ENCODE measurements at places on chromosomes 5 and 9. TPM values are rescaled to one million over a fixed set of nuclear protein-coding genes. Genes with fewer than 3 reads are reported as not detected.

TMEM174 gene
- not detected for total RNA-seq

SH3RF2 gene
- total RNA-seq, result 1.5 TPM

FKBP15 gene
- total RNA-seq, result 17.5 TPM

PSAT1 gene
- total RNA-seq, result 31.3 TPM

ERCC8 gene
- total RNA-seq, result 18.6 TPM

PCDHGA7 gene
- total RNA-seq, result 3.7 TPM

SH3TC2 gene
- 4.4 TPM for total RNA-seq

CDC42SE2 gene
- 27.3 TPM for total RNA-seq

DIRAS2 gene
- not detected for total RNA-seq

NRARP gene
- total RNA-seq, result 0.28 TPM

S1PR3 gene
- total RNA-seq, result 26.8 TPM

LRRC19 gene
- not detected for total RNA-seq

RAB3C gene
- not detected for total RNA-seq

DCTN3 gene
- 79.2 TPM for total RNA-seq

TMEM232 gene
- total RNA-seq, result 4.8 TPM

SLC45A2 gene
- not detected for total RNA-seq

MOCS2 gene
- 43.4 TPM for total RNA-seq

SPATA31D4 gene
- not detected for total RNA-seq

PLAC8L1 gene
- not detected for total RNA-seq

ZDHHC11B gene
- total RNA-seq, result under 0.01 TPM

GFPT2 gene
- total RNA-seq, result 47.6 TPM

SHC3 gene
- 17.8 TPM for total RNA-seq

ACSL6 gene
- under 0.01 TPM for total RNA-seq

FAT2 gene
- total RNA-seq, result under 0.01 TPM

SLC34A1 gene
- not detected for total RNA-seq

DMRTA1 gene
- total RNA-seq, result under 0.01 TPM

FOXD4 gene
- 0.19 TPM for total RNA-seq

ADAMTS16 gene
- total RNA-seq, result not detected

INIP gene
- 24.9 TPM for total RNA-seq

HBEGF gene
- total RNA-seq, result 32.6 TPM

WDR41 gene
- total RNA-seq, result 145 TPM

FOXI1 gene
- under 0.01 TPM for total RNA-seq

IL3 gene
- not detected for total RNA-seq

TBC1D9B gene
- 58.9 TPM for total RNA-seq

PCDHGA4 gene
- total RNA-seq, result 8.2 TPM

All from regular cardiac myocyte (primary cell).